Activated B cell treated with CpG ODN at 0.5 μM for 24 hours (primary cell): ENCODE measurements at places on chromosomes 13 and 19. TPM values are rescaled to one million over a fixed set of nuclear protein-coding genes. Genes with fewer than 3 reads are reported as not detected.

GRCh38 chr19:6056801-6057650 lies 53.3 kb downstream of the RFX2 start:
- H3K36me3 ChIP-seq, result no peaks in the 10 kb centered on the region
- H3K4me3 ChIP-seq, result no peak overlapping the region
- DNase-seq, result no peak
- H3K27me3 ChIP-seq, result peaks cover 2% of the 10 kb centered on the region

DNA sequence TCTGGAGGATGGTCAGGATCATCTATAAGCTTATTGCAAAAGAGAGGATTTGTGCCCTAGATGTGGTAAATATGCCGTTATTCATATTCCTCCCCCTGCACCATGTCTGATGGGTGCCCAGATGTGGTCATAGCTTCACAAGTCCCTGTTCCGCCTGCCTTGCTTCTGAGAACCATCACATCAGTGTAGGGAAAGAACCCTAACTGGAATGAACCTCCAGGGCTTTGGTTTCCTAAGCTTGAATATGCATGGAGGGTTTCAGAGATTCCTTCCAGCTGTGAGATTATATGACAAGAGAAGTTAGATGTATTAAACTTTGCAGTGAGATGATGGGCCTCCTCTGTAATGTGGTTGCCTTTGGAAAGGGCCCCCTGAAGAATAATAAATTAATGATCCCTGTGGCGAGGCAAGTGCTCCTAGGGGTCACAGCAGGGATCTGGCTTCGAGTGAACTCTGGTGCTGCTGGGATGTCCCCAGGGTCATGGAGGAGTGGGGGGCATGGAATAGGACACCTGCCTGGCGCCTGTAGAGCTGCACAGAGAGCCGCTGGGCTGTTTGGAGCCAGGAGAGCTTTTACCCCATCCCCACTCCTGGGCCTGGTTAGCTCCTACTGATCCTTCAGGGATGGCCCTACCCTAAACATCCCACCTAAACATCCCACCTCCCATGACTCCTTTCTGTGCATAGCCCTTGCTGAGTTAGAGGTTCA lies 56.0 kb upstream of the IRS2 start:
- H3K4me3 ChIP-seq, result no peak overlapping the region
- no peaks in the 10 kb centered on the region for H3K36me3 ChIP-seq
- no peak for DNase-seq
- H3K4me1 ChIP-seq, result no peaks in the 10 kb centered on the region
- no peak overlapping the region for H3K27ac ChIP-seq

- no peak overlapping the region for H3K27ac ChIP-seq
- peaks cover 19% of the 10 kb centered on the region for H3K27me3 ChIP-seq
- no peak for DNase-seq
- no peak overlapping the region for H3K4me3 ChIP-seq
Observed at GRCh38 chr13:30965380-30965779, 32.9 kb downstream of the TEX26 start.

- no peak overlapping the region for H3K4me3 ChIP-seq
- H3K27ac ChIP-seq, result no peak overlapping the region
- no peak for DNase-seq
- peaks cover 15% of the 10 kb centered on the region for H3K4me1 ChIP-seq
- H3K27me3 ChIP-seq, result no peaks in the 10 kb centered on the region
Observed at GRCh38 chr13:48400850-48401291, 12.0 kb downstream of the LPAR6 start.

DNA sequence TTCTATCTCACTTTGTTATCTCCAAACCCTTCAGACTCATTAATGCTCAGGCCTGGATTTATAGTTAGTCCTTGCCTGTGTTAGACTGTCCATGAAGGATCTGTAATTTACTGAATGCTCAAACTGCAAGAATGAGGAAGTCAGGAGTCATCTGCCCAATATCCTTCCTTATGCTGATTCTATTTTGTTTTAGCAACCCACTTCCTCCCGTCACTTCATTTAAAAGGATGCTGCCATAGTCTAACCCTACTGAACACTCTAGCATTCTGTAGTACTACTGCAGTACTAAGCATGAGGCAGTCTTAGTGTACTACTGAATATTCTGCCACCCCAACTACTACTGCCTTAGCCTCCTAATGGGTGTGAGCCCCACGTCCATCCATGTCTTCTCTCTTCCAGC lies 1.5 kb downstream of the FCAR start:
- no peaks in the 10 kb centered on the region for H3K36me3 ChIP-seq
- H3K27ac ChIP-seq, result no peak overlapping the region
- DNase-seq, result no peak
- H3K4me3 ChIP-seq, result no peak overlapping the region

GRCh38 chr19:8445488-8446001 lies 770 bp downstream of the HNRNPM start:
- H3K4me3 ChIP-seq, result peak overlapping the region; percentile 98
- H3K27me3 ChIP-seq, result no peaks in the 10 kb centered on the region
- peaks cover 48% of the 10 kb centered on the region for H3K4me1 ChIP-seq
- peak; percentile 53 for DNase-seq
- H3K36me3 ChIP-seq, result peaks cover 41% of the 10 kb centered on the region

- no peak overlapping the region for H3K27ac ChIP-seq
- peak overlapping the region; percentile 48 for H3K4me3 ChIP-seq
- H3K4me1 ChIP-seq, result peaks cover 11% of the 10 kb centered on the region
- H3K27me3 ChIP-seq, result peaks cover 8% of the 10 kb centered on the region
- DNase-seq, result no peak
Observed at GRCh38 chr13:25018729-25019115, 77.2 kb upstream of the PABPC3 start.

DNA sequence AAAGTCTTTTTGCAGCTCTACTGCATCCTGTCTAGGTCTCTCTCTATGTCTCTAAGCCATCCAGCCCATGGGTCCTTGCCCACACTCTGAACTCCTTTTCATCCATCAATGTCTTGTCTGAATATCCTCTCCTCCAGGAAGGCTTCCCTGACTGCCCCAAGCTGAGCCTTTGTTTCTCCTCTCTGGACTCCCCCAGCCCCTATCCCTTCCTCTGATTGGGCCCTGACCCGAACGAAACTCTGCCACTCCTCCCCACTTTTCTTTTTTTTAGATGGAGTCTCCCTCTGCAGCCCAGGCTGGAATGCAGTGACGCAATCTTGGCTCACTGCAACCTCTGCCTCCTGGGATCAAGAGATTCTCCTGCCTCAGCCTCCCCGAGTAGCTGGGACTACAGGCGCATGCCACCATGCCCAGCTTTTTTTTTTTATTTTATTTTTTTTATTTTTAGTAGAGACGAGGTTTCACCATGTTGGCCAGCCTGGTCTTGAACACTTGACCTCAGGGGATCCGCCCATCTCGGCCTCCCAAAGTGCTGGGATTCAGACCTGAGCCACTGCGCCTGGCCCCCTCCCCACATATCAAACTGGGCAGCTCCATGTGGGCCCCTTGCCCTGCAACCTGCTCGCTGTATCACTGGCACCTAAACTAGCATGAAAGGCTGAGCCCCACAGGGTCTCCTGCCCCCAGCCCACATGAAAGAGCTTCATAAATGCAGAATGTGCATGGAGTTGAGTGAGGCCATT lies 870 bp upstream of the UNC13A start:
- no peaks in the 10 kb centered on the region for H3K36me3 ChIP-seq
- peak overlapping the region; percentile 11 for H3K4me3 ChIP-seq
- H3K27me3 ChIP-seq, result peaks cover 56% of the 10 kb centered on the region
- peaks cover 18% of the 10 kb centered on the region for H3K4me1 ChIP-seq
- no peak for DNase-seq

DNA sequence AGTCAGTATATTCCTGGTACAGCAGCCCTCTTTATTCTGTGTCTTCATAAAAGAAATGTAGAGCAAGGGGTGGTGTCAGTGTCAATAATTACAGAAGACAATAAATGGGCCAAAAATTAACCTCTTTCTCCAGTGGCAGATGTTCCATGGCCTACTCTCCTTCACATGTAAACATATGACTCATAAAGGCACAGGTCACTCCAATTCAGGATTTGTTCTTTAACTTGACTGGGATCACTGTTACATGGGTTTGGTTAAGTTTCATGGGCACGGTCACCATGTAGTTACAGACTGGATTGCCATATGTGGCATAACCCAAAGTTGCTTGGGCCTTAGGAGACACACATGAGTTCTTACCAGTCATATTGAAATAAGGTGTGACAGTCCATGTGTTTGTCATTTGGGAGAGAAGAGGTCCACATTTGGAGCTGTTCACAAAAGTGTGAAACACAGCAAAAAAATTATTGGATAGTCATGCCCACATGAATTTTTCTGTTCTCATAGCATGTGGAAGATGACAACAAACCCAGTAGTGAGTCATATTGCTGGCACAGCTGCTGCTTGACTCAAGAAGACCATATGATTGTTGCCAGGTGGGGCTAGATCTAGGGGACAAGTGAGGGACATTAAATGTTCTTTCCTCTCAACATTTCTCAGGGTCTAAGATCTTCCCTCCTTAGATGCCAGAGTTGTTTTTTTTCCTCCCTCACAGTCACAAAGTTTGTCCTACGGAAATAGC lies 68.1 kb upstream of the HTR2A start:
- peaks cover 2% of the 10 kb centered on the region for H3K27me3 ChIP-seq
- no peaks in the 10 kb centered on the region for H3K36me3 ChIP-seq

GRCh38 chr13:42420304-42420703 lies 148.4 kb downstream of the AKAP11 start:
- no peaks in the 10 kb centered on the region for H3K36me3 ChIP-seq
- H3K4me3 ChIP-seq, result no peak overlapping the region
- no peaks in the 10 kb centered on the region for H3K4me1 ChIP-seq
- no peak overlapping the region for H3K27ac ChIP-seq

GRCh38 chr19:1084024-1084868 lies 10.9 kb downstream of the POLR2E start:
- no peak for DNase-seq
- peaks cover 70% of the 10 kb centered on the region for H3K36me3 ChIP-seq
- H3K4me1 ChIP-seq, result peaks cover 60% of the 10 kb centered on the region

DNA sequence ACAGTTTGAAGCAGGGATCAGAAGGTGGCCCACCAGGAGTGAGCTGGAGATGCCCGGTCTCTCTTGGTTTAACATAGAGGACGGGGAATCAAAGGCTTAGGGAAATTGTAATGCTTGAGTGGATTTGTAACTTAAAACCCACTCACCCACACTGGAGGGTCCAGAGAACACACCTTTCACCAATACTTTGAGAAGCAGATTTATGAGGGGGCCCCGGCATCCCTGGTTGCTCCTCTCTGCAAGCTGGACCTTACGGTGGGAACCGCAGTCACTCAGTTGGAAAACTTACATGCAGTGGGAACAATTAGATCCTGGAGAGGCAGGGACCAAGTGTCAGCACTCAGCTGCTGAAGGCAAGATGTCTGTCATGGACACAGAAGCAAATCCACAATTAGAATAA lies 20.5 kb downstream of the PPP5C start:
- no peak overlapping the region for H3K4me3 ChIP-seq
- no peak overlapping the region for H3K27ac ChIP-seq
- peaks cover 8% of the 10 kb centered on the region for H3K4me1 ChIP-seq
- DNase-seq, result no peak

- no peaks in the 10 kb centered on the region for H3K4me1 ChIP-seq
- no peaks in the 10 kb centered on the region for H3K27me3 ChIP-seq
- H3K27ac ChIP-seq, result no peak overlapping the region
- no peak overlapping the region for H3K4me3 ChIP-seq
Observed at GRCh38 chr19:49976496-49976895, 15.5 kb upstream of the SIGLEC11 start.

- no peaks in the 10 kb centered on the region for H3K27me3 ChIP-seq
- no peak overlapping the region for H3K4me3 ChIP-seq
- H3K4me1 ChIP-seq, result no peaks in the 10 kb centered on the region
- no peaks in the 10 kb centered on the region for H3K36me3 ChIP-seq
- no peak for DNase-seq
Observed at GRCh38 chr13:47472516-47472915, 528.6 kb downstream of the SUCLA2 start.

GRCh38 chr13:35349673-35350278 lies 126.7 kb downstream of the MAB21L1 start:
- no peak for DNase-seq
- H3K4me1 ChIP-seq, result no peaks in the 10 kb centered on the region
- H3K36me3 ChIP-seq, result peaks cover 2% of the 10 kb centered on the region
- H3K27ac ChIP-seq, result no peak overlapping the region
- no peaks in the 10 kb centered on the region for H3K27me3 ChIP-seq
- no peak overlapping the region for H3K4me3 ChIP-seq

GRCh38 chr13:99206873-99207272 lies 6.2 kb downstream of the UBAC2 start:
- DNase-seq, result no peak
- H3K4me1 ChIP-seq, result peaks cover 80% of the 10 kb centered on the region
- no peaks in the 10 kb centered on the region for H3K27me3 ChIP-seq
- H3K36me3 ChIP-seq, result peaks cover 53% of the 10 kb centered on the region
- no peak overlapping the region for H3K4me3 ChIP-seq

- H3K36me3 ChIP-seq, result peaks cover 32% of the 10 kb centered on the region
- H3K27ac ChIP-seq, result no peak overlapping the region
- H3K4me1 ChIP-seq, result peaks cover 2% of the 10 kb centered on the region
- no peak for DNase-seq
- no peaks in the 10 kb centered on the region for H3K27me3 ChIP-seq
Observed at GRCh38 chr19:3450796-3451411, 29.4 kb downstream of the SMIM24 start.

- H3K27me3 ChIP-seq, result no peaks in the 10 kb centered on the region
- no peak for DNase-seq
- H3K4me1 ChIP-seq, result peaks cover 37% of the 10 kb centered on the region
- no peak overlapping the region for H3K4me3 ChIP-seq
Observed at GRCh38 chr19:5074407-5074806, 105.5 kb downstream of the KDM4B start.

GRCh38 chr13:48125794-48126228 lies 30.9 kb upstream of the MED4 start:
- H3K27ac ChIP-seq, result no peak overlapping the region
- no peak for DNase-seq
- no peaks in the 10 kb centered on the region for H3K36me3 ChIP-seq
- H3K4me1 ChIP-seq, result peaks cover 7% of the 10 kb centered on the region
- H3K4me3 ChIP-seq, result no peak overlapping the region
- H3K27me3 ChIP-seq, result no peaks in the 10 kb centered on the region

DNA sequence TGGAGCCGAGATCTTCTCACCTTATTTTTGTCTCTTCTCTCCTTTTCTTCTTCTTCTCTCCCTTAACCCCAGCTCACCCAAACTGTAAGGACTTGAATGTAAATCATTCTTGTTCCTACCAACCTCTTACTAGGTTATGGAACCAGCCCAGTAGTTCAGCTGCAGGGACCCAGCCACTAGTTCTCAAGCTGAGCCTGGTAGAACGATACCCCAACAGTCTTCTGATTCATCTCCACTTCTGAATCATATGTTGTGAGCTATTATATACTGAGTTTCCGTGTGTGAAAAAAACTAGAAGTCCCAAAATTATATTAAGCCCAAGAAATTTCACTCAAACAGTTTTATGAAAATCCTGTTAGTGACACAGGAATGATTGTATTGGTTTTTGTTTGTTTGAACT lies 67.7 kb downstream of the DCT start:
- H3K27me3 ChIP-seq, result peaks cover 14% of the 10 kb centered on the region
- no peak overlapping the region for H3K4me3 ChIP-seq
- H3K36me3 ChIP-seq, result no peaks in the 10 kb centered on the region
- no peak for DNase-seq

The ELSPBP1 gene
- not detected in 2 replicates for total RNA-seq

The CD70 gene
- 29.3 and 29.7 TPM in 2 replicates for total RNA-seq

The UBAC2 gene
- total RNA-seq, result 40.6 and 51.0 TPM in 2 replicates

The SELENOW gene
- total RNA-seq, result 24.8 and 27.6 TPM in 2 replicates

The KIR2DL1 gene
- not detected in 2 replicates for total RNA-seq

The CD33 gene
- not detected in 2 replicates for total RNA-seq

The CDX2 gene
- total RNA-seq, result not detected in 2 replicates

The EBI3 gene
- 177 and 186 TPM in 2 replicates for total RNA-seq

The IGSF23 gene
- not detected in 2 replicates for total RNA-seq

The TMEM59L gene
- total RNA-seq, result 0.64 TPM in 1 of 2 replicates, not detected in the other

The FLT1 gene
- total RNA-seq, result 0.46 and 1.3 TPM in 2 replicates

The PSG3 gene
- total RNA-seq, result not detected in 2 replicates

The ILF3 gene
- 373 and 399 TPM in 2 replicates for total RNA-seq

The RRAS gene
- 4.8 and 5.1 TPM in 2 replicates for total RNA-seq
